NCI-H1436 (cell line): ENCODE measurements at places on chromosomes 1 and 21.

DNA sequence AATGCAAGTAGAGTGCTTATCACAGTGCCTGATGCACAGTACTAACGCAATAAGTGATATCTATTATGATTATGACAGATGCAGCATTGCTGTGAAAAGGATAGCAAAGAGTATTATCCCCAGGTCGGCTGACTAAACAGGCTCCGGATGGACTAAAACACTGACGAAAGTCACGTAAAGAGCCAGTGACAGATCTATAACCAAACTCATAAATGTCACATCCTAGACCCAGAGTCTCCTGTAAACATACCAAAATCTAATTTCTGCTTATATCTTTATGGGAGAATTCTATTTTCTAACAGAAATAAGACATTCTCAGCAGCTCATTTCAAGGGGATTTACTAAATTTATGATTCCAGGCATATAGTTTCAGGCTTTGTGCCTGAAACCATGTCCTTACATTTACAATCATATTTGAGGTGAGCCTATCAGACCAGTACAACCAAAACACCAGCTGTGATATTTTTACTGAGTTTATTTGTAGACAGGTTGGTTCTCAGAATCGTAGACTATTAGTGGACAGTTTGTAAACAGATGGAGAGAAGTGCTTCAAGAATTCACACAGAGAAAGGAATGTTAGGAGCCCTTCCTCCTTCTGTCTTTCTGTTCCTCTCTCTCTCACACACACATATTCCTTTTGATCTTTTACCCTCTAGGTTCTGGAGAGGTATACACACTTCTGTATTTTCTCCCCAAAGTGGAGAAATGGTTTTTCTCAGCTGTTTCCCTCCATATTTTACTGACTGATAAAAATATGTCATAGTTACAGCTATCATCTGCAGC, 52.4 kb upstream of the WDR26 start:
- no peak for DNase-seq

DNA sequence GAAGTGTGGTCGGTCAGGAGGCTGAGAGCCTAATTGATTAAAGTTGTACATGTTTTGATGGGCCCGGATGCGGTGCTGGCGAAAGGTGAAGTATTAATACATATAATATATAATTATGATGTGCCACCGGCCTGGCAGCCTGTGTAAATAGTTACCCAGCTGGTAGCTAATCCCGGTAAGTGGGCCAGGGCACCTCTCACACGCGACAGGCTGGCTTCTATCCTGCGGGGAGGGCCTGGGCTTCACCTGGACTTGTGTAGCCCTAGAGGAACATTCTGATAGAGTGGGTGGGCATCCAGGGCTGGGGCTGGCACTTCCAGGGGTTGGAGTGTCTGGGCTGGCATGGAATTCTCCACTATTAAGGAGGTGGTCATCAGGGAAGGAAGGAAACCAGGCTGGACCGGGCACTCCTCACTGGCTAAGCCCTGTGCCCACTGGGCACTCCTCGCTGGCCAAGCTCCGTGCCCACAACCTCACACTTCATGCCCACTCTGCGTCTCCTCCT, 48.3 kb downstream of the IGSF21 start:
- no peak for DNase-seq

DNA sequence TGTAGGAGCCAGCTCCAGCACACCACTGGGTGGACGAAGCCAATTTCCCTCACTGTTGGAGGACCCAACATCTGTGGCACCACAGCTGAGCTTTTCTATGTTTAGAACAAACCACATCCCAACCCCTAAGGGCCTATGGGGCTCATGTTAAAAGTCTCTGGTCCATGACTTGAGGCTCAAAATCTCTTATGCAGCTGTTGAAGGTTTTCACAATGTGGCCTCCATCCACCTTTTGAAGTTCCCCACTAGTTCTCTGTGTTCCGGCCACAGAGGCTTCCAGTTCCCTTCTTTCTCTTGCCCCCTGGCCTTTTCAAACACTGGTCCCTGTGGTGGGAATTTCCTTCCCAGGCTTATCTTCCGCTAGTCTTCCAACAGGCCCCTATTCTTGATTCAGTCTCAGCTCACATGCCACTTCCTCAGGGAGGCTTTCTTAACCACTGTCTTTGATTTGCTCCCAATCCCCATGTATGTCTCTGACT, 3.9 kb upstream of the IFNLR1 start:
- no peak for DNase-seq

DNA sequence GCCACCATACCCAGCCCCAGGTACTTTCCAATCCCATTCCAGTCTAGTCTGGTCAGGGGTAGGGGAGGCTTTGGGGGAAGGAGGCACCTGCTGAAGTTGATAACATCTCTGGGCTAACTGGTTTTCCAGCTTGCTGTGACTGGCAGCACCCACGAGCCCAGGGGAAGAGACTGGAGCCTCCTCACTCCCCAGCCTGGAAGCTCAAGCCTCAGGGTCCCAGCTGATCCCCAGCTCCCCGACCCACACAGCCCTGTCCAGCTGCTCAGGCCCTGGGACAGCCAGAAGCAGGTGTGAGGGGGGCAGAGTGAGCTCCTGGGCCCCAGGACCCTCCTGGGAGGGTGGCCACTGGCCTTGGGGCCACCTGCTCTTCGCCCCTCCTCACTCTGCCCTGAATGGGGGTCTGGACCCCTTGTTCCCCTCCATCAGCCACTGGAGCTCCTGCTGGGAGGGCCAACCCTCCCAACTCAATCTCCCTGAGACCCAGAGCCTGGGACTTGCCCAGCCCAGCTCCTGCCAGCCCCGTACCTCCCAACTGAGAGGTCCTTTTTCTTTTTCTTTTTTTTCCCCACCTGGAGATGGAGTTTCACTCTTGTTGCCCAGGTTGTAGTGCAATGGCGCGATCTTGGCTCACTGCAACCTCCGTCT, 23.5 kb upstream of the RNU1-4 start:
- no peak for DNase-seq

GRCh38 chr1:225544924-225545323, 108.0 kb downstream of the ENAH start:
- peak; percentile 22 for DNase-seq

GRCh38 chr1:152348447-152348846, 11.4 kb downstream of the FLG2 start:
- DNase-seq = no peak

GRCh38 chr1:205247130-205247921, 19.6 kb downstream of the TMCC2 start:
- no peak for DNase-seq

- no peak for DNase-seq
Observed at GRCh38 chr21:44322621-44323325, 16.4 kb downstream of the CFAP410 start.

- no peak for DNase-seq
Observed at GRCh38 chr21:37435711-37436110, 69.1 kb downstream of the DYRK1A start.

- no peak for DNase-seq
Observed at GRCh38 chr21:34935452-34935851, 113.7 kb downstream of the RUNX1 start.

- no peak for DNase-seq
Observed at GRCh38 chr1:111987502-111987901, 2.0 kb downstream of the KCND3 start.

DNA sequence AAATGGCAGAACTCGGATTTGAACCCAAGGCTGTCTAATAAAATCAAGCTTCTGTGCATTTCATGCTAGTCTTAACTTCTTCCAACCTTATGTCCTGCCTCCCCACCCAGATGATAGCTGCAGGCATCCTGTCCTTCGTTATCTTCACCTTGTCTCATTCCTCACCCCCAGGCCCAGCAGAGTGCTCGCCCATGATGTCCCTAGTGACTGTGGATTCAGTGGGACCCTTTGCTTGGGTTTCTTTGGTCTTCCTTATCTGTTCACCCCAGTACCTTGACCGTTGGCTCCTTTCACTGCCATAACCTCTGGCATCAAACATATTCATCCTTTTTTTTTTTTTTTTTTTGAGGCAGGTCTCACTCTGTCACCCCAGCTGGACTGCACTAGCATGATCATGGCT, 5.6 kb upstream of the BSDC1 start:
- DNase-seq = no peak

GRCh38 chr1:167644551-167644950, 14.5 kb downstream of the RCSD1 start:
- DNase-seq = no peak

GRCh38 chr1:224505454-224506093, 71.0 kb upstream of the WDR26 start:
- no peak for DNase-seq

DNA sequence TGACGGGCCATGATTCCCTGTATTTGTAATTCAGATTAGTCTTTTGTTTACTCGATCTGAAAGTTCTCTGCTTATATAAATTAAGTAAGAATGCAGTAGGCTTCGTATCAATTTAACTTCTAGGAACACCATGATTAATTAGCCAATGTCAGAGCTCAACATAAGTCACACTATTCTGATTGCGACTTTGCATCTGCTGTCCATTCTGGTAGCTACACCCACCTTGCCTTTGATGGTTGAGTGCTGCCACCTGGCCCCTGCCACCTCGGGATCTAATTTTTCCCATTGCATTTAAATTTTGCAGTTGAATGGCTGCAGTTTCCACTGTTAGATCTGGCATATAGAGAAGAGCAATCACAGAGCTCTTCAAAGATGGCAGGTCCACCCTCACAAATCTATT, 140.0 kb downstream of the LTN1 start:
- no peak for DNase-seq

- DNase-seq = no peak
Observed at GRCh38 chr1:36919491-36920145, 114.7 kb downstream of the GRIK3 start.

DNA sequence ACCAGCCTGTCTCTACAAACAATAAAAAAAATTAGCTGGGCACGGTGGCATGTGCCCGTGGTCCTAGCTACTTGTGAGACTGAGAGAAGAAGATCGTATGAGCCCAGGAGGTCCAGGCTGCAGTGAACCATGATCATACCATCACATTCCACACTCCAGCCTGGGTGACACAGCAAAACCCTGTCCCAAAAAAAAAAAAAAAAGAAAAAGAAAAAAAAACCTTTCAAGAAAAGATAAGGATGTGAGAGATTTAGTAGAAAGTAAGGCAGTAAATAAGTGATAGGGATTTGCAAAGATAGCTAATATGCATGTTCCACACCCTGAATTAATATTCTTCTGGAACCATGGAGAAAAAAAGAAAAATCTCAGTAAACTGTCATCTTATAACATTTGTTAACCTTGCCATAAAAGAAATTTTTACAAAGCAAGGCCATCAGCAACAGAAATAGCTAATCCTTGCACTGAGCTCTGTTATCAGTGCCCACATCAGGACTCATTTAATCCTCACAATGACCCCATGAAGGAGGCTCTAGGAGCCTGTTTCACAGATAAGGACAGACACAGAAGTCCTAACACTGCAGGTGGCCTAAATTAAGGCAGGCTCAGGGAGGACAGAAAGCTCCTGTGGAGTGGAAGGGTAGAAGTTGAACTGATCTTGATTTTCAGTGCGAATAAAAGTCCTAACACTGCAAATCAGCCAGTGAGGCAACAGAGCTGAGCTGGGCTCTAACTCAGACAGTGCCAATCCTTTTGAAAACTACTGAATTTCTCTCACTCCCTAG, 7.6 kb downstream of the GNB1 start:
- no peak for DNase-seq

GRCh38 chr1:220890602-220891001, 11.4 kb downstream of the HLX start:
- no peak for DNase-seq

DNA sequence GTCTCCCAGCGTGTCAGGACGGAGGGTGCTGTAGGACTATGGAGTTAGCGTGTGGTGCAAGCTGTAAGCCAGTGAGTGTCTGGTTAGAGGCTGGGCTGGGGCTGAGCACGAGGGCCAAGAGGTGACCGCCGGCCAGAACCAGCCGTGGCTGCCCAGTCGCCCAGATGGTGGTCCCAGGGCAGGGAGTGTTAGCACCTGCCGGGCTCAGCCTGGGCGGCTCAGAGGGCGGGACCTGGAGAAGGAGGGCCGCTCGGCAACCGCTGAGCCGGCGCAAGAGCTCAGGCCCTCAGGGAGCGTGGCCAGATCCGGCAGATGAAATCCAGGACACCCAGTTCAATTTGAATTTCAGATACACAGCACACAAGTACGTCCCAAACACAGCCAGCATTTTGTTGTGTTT, 87.9 kb downstream of the PRDM16 start:
- no peak for DNase-seq

GRCh38 chr1:225441314-225442122, 13.7 kb upstream of the LBR start:
- DNase-seq = no peak

- DNase-seq = no peak
Observed at GRCh38 chr1:170661646-170662411, 2.1 kb upstream of the PRRX1 start.

GRCh38 chr1:212186427-212187207, 98.6 kb upstream of the PPP2R5A start:
- peak; percentile 37 for DNase-seq

DNA sequence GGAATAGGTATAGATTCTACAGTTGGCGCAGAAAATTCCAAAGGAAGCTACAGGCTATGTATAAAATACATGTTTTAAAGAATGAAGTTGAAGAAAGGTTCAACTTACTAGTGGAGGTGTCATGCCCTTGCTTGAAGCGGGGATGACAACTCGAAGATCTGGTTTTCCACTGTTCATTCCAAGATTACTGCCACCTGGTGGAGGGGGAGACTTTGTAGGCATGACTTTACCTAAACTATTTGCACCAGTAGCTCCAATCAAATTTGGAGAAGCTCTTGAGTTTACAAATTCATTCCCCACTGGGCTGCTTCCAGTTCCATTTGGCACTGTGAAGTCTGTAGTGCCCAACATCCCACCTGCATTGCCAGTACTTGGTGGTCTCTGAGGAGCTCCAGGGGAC, 81.7 kb downstream of the AXDND1 start:
- no peak for DNase-seq

DNA sequence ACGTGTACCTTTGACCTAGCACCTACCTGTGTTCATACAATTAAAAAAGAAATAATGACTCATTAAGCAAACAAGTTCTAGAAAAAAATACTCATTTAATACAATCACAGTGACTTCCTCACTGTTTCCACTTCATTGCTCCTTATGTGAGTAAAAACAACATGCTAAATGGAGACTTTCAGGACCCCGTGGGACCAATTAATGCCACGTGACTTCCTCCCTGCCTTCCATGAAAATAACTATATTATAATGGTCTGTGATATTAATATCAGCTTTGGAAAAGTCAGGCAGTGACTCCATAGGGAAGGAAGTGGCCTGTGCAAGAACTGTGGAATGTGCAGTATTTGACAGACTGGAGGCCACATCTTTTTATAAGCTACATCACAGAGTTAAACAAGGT, 337.8 kb downstream of the HLX start:
- no peak for DNase-seq

GRCh38 chr1:34887593-34887992, 28.0 kb upstream of the SMIM12 start:
- DNase-seq = no peak
